ENCODE measurements at places on chromosomes 7 and 10.

DNA sequence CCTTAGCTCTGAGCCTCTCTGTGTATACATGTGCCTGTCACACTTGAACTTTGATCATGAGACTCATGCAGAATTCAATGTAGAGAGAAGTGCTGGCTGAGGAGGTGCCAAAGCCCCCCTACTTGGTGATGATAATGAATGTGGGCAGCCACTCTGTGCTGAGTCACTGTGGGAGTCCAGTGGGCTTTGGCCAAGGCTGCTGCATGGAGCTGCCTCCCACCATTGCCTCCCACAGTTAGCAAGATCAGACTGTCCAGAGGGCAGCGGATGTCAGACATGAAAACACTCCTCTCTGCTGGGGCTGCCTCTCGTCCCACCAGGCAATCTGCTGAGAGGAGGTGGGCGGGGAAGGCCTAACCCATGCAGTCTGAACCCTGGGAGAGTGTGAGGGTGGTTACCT, 180.3 kb downstream of the SH2D4B start:
- no peak for DNase-seq

DNA sequence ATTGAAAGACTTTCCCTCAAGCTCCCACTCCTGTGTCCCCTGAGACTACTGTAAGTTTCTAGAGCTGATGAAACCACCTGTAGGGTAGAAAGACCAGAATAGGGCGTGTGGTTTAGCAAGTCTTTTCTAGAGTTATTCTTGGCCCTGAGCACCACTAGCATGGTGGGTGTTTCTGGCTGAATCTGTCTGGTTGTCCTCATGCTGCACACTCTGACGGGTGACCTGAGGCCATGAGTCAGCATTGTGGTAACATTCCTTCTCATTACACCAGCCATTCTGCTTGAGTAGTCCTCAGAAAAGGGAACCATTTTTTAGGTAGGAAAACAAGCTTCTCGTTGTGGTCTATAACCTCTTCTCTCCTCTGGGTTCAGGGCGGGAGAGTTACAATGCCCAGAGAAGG, 250.3 kb downstream of the SNX13 start:
- DNase-seq, result no peak

DNA sequence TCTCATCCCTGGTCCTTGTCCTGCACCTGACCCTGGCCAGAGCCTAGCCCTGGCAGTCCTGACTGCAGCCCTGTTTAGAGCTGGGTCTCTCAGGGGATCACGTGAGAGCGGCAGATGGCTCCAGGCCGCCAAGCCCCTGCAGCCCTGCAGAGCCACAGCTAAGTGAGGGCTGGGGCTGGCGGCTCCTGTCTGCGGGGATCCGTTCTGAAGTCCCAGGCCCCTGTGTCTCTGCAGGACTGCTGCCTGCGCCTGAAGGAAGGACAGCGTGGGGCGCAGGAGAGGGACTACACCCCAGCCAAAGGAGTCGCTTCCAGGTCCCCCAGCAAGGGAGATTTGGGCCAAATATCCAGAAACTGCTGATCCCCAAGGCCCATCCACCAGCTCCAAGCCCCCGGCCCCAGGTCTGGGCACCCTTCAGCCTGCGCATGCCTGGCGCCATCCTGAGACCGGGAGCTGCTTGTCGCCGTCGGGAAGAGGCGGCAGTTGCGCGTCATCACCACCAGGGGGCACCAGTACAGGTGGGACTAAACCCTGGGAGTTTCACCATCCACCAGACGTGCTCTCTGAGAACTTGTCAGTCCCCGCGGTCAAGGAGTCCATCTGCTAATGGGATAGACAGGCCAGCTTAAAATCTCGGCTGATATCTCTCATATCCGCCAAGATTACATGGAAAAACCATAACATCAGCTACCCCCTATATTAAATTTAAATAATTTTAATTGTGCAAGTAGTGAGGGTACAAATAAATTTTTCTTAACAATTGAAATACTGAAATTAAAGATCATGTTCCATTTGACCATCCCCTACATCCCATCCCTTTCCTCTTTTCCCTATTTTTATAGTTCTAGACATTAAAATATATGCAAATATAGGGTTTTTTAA, 25.1 kb upstream of the GHRHR start:
- peak; percentile 11 for DNase-seq

DNA sequence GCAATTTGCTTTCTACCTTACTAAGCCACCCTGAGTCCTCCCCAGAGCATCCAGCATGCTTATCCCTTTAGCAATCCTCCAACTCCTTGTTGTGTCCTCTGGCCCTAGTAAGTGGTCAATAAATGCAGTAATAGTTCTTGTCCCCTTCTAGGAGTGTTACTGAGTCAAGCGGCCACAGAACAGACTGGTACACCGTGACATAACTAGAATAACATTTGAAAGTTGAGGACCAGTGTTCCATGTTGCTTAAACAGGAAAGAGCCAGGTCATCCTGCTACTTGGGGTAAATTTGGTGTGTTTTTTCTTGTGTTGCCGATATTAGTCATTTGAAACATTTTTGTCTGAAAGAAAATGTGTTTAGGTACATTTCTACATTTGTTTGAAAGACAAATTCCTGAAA, 4.8 kb upstream of the CDK6 start:
- no peak for DNase-seq

GRCh38 chr7:72493850-72494661, 81.9 kb upstream of the CALN1 start:
- no peak for DNase-seq

GRCh38 chr7:32588657-32589056, 93.4 kb downstream of the AVL9 start:
- no peak for DNase-seq

GRCh38 chr7:2242541-2243429, 759 bp downstream of the NUDT1 start:
- no peak for DNase-seq

DNA sequence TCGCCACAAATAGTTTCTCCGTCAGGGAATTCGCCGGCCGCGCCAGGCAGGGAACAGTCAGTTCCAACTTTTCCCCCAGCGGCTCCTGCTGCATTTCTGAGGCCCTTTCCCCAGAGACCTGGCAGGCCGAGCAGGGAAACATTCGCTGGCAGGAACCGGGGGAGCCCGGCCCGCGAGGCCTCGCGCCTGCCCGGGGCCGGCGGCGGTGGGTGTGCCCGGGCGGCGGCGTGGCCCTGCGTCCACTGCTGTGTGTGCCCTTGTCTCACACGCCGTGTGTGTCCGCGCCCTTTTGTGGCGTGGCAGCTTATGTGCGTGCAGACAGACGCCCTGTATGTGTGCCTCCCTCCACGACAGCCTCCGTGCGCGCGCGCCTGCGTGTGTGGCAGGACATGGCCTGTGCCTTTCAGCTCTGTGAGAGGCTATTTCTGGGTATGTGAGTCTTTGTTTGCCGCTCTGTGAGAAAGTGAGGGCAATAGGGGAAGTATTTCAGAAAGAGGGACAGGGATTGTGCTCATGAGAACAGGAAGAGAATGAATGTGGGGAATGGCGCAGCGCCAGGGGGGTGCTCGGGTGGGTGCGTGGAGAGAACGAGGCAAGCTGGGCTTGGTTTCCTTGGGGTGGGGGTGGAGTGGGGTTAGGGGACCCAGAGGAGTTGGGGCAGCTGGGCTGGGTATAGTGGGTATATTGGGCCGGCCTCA, 689 bp upstream of the SMARCD3 start:
- no peak for DNase-seq

DNA sequence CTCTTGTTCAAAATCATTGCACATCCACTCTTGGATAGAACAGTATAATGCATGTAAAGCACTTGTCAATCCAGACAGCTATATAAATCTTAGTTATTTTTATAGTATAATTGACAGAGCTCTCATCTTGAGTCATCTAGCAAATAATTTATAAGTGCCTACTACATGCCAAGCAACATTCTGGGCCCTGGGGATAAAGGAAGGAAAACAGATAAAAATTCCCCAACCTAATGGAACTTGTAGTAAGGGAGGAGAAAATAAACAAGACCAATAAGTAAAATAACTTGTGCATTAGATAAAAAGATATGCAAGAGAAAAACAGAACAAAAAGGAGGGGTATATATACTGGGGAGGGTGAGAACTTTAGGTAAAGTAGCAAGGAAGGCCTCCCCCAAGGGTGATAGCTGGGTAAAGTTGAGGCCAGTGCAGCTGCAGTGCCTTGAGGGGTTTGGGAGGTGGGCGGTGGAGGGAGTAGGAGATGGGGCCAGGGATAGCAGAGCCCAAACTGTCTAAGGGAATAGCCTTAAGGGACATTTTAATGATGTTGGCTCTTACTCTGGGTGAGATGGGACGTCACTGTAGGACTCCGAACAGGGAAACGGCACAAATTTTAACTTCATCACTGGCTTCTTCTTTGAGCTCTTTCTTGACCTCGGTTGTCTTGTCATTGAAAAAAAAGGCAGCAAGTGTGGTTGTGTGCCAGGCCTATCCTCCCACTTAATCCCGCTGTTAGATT, 79.3 kb upstream of the SEC61G start:
- no peak for DNase-seq

GRCh38 chr7:37421861-37422500, 26.7 kb downstream of the ELMO1 start:
- no peak for DNase-seq

DNA sequence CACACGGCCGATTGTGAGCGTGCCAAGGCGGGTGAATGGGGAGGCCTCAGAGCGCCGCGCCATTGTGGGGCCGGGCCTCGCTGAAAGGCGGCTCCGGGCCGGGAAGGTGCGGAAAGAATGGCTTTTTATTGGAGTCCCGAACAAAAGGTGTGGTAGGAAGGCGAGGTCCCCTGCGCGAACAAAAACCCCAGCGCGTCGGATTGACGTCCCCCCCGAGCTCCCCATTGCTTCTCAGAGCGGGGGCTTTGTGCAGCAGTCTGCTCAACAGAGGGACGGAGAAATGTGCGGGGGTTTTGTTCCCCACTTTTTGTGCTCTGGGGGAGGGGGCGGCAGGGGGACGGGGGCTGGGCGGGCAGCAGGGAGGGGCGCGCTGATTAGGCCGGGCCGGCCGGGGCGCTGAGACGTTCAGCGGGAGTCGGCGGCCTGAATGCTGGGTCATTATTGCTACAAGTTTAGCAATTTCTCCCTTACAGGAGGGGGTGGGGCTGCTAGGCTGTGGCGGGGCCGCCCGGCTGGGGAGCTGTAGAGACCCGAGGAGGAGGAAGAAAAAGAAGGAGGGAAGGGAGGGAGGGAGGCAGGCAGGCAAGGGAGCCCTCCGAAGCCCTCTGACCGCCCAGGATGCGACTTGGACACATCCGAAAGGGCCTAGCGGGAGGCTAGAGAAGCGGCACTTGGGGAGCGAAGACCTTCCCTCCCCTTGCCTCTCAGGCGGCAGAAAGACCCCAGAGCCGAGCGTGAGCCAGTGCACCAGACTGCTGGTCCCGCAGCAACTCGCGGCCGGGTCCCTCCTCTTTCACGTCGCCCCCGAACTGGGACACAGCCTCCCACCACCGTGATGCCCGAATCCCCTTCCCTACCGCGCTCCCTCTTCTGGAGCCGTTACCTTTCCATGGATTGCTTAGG, 4.6 kb downstream of the NKX2-3 start:
- no peak for DNase-seq

DNA sequence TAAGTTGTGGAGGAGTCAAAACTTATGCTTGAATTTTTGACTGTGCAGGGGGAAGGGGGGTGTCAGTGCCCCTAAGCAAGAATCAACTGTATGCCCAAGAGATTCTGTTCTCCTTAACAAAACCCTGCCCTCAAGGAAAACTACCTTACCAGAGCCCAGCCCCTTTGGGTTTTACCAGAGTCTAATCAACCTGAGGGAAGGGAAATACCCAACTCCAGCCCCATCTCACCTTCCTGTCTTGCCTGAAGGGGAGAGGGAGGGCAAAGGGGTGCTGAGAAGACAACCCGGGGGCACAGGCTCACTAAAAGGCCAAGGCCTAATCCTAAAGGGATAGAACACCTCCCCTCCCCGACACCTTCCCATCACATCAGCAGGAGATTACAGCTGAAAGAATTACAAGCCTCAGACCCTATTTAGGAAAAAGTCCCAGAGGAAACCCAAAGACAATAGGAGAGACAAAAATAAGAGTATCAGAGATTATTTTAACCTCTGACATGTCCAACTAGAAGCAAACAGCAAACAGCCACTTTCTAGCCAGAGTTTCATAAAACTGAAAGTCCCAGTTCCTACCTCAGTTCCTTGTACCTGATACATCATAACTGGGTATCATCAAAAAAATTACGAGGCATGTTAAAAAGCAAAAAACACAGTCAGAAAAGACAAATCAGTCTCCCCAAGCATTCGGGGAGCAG, 26.8 kb upstream of the C7orf33 start:
- DNase-seq, result no peak

DNA sequence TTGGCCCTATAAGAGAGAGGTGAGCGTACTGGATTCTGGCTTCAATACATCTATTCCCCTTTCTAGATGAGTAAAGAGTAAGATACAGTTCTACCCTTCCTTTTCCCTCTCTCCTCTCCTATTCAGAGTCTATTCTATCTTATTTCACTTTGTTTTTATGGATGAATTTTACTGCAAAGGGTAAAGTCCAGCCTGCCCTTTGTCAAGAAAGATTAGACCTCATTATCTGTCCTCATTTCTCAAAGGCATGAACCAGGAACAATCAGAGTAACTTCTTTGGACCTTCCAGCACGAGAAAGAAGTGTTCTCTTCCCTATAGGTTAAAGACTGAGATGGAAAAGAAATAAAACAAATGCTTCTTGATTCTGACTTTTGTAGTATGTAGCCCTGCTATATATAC, 239.0 kb downstream of the PRKG1 start:
- DNase-seq, result no peak

DNA sequence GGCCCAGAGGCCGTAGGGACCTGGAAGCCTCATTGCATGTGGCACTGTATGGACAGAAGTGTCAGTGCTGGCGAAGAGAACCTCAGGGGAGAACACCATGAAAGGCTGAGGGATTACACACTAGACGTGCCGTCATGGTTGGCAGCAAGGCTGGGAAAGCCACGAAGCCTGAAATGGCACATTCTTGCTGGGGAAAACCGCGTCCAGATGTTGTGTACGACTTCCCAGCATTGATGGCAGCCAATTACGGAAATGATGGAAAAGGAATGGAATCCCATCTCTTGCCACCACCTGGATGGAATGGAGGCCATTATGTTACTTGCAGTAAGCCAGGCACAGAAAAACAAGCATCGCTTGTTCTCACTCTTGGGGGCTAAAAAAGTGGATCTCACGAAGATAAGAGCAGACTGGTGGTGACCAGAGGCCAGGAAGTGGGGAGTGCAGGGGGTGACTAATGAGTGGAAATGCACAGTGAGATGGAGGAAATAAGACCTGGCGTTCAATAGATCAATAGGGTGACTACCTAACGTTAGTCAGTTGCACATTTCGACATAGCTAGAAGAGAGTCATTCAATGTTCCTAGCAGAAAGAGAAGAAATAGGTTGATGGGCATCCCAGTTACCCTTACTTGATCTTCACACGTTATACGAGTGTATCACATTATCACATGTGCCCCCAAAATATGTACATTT, 14.6 kb upstream of the PWWP2B start:
- no peak for DNase-seq

- DNase-seq, result no peak
These were observed 634.4 kb downstream of the GATA3 start for GRCh38 chr10:8688881-8689280.

Measured in stimulated activated CD8-positive, alpha-beta memory T cell treated with anti-CD3 and anti-CD28 coated beads, Interleukin-15, amount 100 ng/mL, for 4 hours (primary cell).